Left ventricle myocardium inferior (tissue), 1 donor: ENCODE measurements at places on chromosomes 3 and 15.

DNA sequence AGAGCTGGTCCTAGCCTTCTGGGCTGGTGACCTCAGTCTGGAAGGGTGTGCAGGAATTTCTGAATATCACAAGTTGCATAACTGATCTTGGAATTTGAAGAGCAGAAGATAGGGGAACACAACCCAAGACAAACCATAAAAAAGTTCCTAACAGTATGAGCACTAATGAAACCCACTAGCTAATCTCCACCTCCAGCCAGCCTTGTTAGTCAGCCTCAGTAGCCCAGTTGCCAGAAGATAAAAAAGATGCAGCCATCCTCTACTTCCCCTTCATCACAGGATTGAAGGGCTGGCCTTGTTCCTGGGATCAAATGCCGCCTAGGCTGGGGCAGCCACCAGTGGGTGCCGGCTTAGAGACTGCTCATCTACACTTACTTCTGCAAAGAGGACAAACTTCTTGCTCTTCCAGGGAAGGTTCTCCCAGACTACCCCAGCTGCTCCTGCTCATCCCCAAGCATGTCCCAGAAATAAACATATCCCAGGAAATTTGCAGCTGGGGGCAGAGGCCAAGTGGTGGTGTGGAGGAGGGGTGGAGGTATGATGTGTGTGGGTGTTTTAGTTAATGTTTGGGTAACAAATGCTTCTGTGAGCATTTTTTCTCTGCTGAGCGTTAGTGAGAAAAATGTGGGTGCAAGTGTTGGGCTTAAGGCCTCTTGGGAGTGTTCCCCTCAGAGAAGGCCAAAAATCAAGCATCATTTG lies 9.2 kb upstream of the ITGA11 start:
- peaks cover 27% of the 10 kb centered on the region for H3K4me1 ChIP-seq
- no peak for DNase-seq
- no peaks in the 10 kb centered on the region for H3K36me3 ChIP-seq
- no peak overlapping the region for H3K4me3 ChIP-seq

DNA sequence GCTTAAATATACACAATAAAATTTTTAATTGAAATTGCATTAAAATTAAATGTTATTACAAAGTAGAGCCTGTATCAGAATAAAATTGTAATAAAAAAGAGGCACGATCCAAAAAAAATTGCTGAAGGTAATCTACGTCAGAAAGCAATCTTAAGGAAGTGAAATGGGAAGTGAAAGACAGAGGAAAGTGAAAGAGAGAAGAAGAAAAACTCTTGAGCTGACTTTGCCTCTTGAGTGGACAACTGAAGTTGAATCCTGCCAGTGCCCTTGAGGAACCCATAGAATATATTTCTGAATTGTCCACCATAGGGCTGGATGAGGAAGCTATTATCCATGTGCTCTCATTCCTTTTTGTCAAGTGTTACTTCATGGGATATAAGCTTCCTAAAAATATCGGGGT lies 285.1 kb upstream of the STAC start:
- no peak for DNase-seq
- no peaks in the 10 kb centered on the region for H3K27me3 ChIP-seq
- no peaks in the 10 kb centered on the region for H3K36me3 ChIP-seq
- no peak overlapping the region for H3K4me3 ChIP-seq
- H3K27ac ChIP-seq = no peak overlapping the region

DNA sequence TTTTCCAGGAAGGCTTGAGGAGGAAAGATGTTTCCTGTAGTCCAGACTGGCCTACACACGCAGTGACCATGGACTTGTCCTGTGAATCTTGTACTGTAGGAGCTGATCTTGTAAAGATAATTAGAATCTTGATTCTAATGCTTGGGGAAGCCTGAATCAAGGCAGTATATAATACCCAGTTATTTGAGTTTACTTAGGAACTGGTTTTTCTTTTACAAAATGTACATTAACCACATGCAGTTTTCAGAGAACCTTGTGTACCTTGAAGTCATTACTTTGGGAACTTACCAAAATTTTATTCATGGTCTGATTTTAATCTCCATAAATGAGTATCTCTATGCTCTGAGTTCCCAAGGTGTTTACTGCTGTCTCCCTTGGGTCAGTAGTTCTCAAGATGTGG lies 439.9 kb upstream of the AZI2 start:
- no peaks in the 10 kb centered on the region for H3K36me3 ChIP-seq
- DNase-seq = no peak
- H3K4me3 ChIP-seq = no peak overlapping the region
- H3K4me1 ChIP-seq = no peaks in the 10 kb centered on the region

GRCh38 chr3:186075931-186076567 lies 32.8 kb downstream of the ETV5 start:
- H3K36me3 ChIP-seq = peaks cover 22% of the 10 kb centered on the region
- no peaks in the 10 kb centered on the region for H3K4me1 ChIP-seq
- H3K4me3 ChIP-seq = no peak overlapping the region
- DNase-seq = no peak
- no peak overlapping the region for H3K27ac ChIP-seq

DNA sequence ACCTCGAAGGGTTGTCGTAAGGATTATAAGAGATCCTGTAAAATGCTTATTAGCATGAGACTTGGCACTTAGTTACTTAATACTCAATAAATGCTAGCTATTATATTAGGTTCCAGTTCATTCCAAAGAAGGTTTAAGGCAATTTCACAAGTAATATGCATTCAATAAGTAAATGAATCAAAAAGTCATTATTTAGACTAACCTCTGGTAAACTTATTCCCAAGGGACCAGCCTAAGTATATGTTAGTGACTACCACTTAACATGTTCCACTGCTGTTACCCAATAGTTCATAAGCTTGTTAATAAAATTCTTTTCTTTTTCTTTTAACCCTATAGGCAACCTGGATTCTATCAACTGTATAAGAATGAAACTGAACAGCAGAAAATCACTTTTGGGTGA lies 5.1 kb downstream of the PDCD10 start:
- no peaks in the 10 kb centered on the region for H3K27me3 ChIP-seq
- no peaks in the 10 kb centered on the region for H3K36me3 ChIP-seq
- peak overlapping the region; percentile 72 for H3K27ac ChIP-seq
- no peak for DNase-seq
- H3K4me1 ChIP-seq = peaks cover 97% of the 10 kb centered on the region

DNA sequence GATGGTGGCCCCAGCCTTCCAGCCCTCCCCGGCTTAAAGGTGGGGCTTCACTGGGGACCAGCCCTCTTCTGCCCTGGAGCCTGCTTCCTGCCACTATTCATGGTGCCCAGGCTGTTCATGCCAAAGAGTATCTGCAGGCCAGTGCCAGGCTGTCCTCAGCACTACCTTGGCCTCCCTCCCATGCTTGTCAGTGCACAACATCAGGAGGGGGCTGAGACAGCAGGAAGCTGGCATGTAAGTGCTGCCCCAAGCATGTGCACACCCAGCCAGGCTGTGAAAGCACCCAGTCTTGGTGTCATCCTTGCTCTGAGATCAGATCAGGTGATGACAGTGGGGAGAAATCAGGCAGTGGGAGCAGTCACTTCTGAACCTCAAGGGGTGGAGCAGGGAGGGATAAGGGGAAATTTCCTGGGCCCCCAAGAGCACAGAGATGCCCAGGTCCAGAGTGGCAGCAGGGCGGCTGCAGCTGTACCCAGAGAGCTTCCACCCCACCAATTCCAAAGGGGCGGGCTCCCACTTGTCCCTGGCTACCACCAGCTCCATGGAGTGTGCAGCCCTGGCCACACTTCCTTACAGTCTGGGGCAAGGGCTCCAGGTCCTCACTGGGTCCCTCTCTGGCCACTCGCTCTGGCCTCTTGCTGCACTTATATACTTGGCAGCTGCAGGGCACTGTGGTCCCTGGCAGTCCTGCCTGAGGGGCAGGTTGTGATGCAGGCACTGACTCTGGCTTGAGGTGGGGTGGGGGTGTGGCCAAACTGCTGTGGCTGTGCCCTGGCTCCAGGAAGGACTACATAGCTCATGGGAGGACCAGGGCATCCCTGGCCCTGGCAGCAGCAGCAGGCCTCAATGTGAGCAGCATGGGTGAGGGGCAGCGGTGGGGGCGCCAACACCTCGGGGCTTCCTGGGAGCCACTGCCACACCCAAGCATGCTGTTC lies 91.4 kb upstream of the TNFSF10 start:
- no peaks in the 10 kb centered on the region for H3K36me3 ChIP-seq
- H3K27ac ChIP-seq = no peak overlapping the region
- no peak overlapping the region for H3K4me3 ChIP-seq
- no peaks in the 10 kb centered on the region for H3K27me3 ChIP-seq
- peaks cover 6% of the 10 kb centered on the region for H3K4me1 ChIP-seq

DNA sequence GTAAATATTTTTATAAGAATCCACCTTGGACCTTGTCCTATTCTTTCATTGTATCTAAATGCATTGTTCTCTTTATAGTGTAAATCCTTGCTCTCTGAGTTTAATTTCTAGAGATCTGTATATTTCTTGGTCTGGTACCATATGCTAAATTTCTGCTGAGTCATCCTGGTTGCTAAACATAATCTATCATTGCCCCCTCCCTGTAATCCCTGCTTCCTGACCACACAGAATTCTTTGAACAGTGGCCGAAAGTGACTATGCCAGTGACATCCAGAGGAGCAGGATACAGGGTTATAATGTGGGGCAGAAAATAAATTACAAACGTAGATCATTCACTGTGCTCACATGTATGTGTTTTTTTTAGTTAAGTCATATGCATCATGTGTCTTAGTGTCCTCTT lies 143.1 kb downstream of the DIPK2A start:
- H3K4me1 ChIP-seq = no peaks in the 10 kb centered on the region
- H3K27ac ChIP-seq = no peak overlapping the region
- no peak overlapping the region for H3K4me3 ChIP-seq
- H3K36me3 ChIP-seq = no peaks in the 10 kb centered on the region
- H3K27me3 ChIP-seq = no peaks in the 10 kb centered on the region
- no peak for DNase-seq

DNA sequence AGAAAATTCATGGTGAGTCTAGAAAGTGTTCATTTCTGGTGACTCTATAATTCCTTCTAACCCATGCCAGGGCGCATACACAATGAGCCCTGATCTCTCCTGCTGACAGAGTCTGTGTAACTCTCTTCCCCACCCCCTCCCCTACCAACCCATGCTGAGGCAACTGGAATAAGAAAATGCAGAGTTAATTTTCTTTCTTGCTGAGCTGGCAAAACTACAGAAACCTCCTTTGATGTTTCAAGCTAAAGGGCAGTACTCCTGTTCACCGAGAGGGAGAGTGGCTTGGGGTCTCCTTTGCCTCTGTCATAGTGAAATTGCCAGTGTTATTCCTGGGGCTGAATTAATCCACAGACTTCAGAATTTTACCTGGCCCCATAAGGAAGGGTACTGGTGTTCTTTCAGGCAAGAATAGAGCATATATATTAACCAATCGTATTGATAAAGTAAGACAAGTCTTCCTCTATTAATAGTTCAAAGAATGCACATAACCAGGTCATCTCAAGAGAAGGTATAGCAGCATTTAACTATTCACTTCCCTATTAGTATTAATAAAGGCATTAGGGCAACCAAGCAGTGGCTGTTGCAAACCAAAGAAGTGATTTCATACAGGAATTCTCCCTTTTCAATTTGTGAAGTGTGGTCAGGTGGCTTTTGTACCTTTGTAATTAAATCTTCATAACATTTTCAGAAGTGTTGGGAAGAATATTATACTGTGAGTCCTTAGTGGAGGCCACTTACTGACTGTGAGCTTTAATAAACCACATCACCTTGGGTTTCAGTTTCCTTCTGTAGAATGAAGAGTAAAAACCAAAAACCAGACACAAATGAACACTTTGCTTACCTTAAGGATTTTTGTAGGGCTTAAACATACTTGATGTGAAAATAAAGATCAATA lies 4.1 kb downstream of the GAP43 start:
- H3K4me3 ChIP-seq = no peak overlapping the region
- H3K36me3 ChIP-seq = no peaks in the 10 kb centered on the region
- peaks cover 75% of the 10 kb centered on the region for H3K27me3 ChIP-seq
- no peak overlapping the region for H3K27ac ChIP-seq
- H3K4me1 ChIP-seq = peaks cover 11% of the 10 kb centered on the region

GRCh38 chr3:63061449-63061848 lies 186.2 kb upstream of the CADPS start:
- no peak overlapping the region for H3K27ac ChIP-seq
- H3K36me3 ChIP-seq = no peaks in the 10 kb centered on the region
- no peaks in the 10 kb centered on the region for H3K27me3 ChIP-seq
- no peak for DNase-seq
- H3K4me3 ChIP-seq = no peak overlapping the region

DNA sequence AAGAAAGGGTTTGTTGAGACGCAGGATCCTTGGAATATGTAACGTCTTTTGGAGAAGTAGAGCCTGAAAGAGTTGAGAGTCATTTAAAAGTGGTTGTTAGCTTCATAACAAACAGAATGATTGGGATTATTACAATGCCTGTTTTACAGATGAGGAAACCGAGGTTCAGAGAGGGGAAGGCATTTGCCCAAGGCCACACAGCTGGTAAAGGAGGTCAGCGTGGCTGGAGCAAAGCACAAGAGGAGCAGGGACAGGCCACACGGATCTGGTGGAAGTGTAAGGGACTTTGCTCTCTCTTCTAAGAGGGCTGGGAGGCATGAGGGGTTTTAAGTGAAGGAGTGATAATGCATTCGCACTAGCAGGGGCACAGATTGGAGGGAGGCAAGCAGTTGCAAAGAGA lies 6.2 kb upstream of the OXTR start:
- no peak overlapping the region for H3K27ac ChIP-seq
- H3K27me3 ChIP-seq = peaks cover 41% of the 10 kb centered on the region
- DNase-seq = no peak
- no peaks in the 10 kb centered on the region for H3K36me3 ChIP-seq
- H3K4me1 ChIP-seq = no peaks in the 10 kb centered on the region

DNA sequence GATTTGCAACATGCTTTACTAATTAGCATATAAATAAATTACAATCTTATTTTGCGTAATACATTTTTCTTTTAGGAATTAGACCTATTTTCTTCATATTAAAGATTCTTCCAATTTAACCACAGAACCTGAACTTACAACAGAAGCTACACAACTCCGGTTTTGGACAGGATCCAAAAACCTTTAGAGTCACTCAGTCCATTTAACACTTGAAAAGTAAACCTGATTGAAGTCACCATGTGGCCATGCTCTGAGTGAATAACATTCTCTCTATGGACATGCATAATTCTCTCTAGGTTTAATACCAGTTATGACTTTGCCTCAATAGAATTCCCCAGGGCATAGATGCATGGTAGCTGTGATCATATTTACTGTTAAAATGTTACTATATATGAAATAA lies 751.0 kb downstream of the VGLL3 start:
- H3K4me3 ChIP-seq = no peak overlapping the region
- H3K4me1 ChIP-seq = no peaks in the 10 kb centered on the region
- H3K36me3 ChIP-seq = no peaks in the 10 kb centered on the region
- DNase-seq = no peak

GRCh38 chr3:195714380-195715011 lies 6.3 kb upstream of the MUC20 start:
- no peak overlapping the region for H3K4me3 ChIP-seq
- peaks cover 38% of the 10 kb centered on the region for H3K36me3 ChIP-seq
- DNase-seq = no peak
- H3K27ac ChIP-seq = no peak overlapping the region
- no peaks in the 10 kb centered on the region for H3K4me1 ChIP-seq
- no peaks in the 10 kb centered on the region for H3K27me3 ChIP-seq

- no peaks in the 10 kb centered on the region for H3K27me3 ChIP-seq
- H3K4me3 ChIP-seq = no peak overlapping the region
- H3K27ac ChIP-seq = no peak overlapping the region
- H3K36me3 ChIP-seq = no peaks in the 10 kb centered on the region
Measured at GRCh38 chr3:28207000-28207733, 34.3 kb upstream of the CMC1 start.

- no peak for DNase-seq
- no peaks in the 10 kb centered on the region for H3K36me3 ChIP-seq
- H3K4me3 ChIP-seq = no peak overlapping the region
Measured at GRCh38 chr15:68587769-68588385, 9.1 kb downstream of the CORO2B start.
